Activated T-helper 2 cell treated with anti-CD3 and anti-CD28 coated beads, Interferon-gamma antibody, Interleukin-2, Interleukin-4, amounts not matched to agents 10 μg/mL and 5 μg/mL and 100 μg/mL, durations not matched to agents 14 hours and 24 hours and 36 hours (primary cell): ENCODE measurements at places on chromosomes 4 and X.

- DNase-seq = no peak
- no peak overlapping the region for H3K4me3 ChIP-seq
- no peak overlapping the region for H3K27ac ChIP-seq
- no peaks in the 10 kb centered on the region for H3K36me3 ChIP-seq
- H3K4me1 ChIP-seq = no peaks in the 10 kb centered on the region
Observed at GRCh38 chr4:38209654-38210053, 249.5 kb downstream of the PTTG2 start.

- peaks cover 26% of the 10 kb centered on the region for H3K27me3 ChIP-seq
- H3K4me3 ChIP-seq = no peak overlapping the region
- no peak for DNase-seq
Observed at GRCh38 chr4:150004481-150004880, 73.8 kb upstream of the DCLK2 start.

GRCh38 chr4:88751258-88752075, 53.8 kb upstream of the NAP1L5 start:
- H3K4me1 ChIP-seq = no peaks in the 10 kb centered on the region
- H3K4me3 ChIP-seq = no peak overlapping the region
- no peaks in the 10 kb centered on the region for H3K27me3 ChIP-seq
- peaks cover 14% of the 10 kb centered on the region for H3K36me3 ChIP-seq

GRCh38 chr4:168646001-168646768, 149.3 kb downstream of the PALLD start:
- peaks cover 11% of the 10 kb centered on the region for H3K27me3 ChIP-seq
- H3K36me3 ChIP-seq = no peaks in the 10 kb centered on the region
- no peak overlapping the region for H3K27ac ChIP-seq

DNA sequence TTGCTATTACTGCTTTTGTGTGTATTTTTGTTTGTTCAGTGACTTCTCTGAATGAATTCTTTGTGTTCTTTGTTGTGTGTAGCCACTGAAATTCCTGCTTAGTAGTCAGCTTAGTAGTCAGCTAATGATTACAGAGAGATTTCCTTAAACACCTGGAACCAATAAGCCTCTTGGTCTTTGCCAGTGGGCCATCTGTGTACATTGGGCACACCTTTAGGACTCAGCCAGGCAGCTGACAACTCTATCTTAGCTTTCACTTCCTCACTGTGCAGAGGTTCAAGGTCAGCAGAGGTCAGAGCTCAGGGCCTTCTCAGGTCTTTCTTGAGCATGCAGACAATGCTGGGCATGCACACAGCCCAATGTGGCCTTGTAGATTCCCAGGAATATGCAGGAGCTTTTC, 59.3 kb downstream of the RWDD4 start:
- DNase-seq = no peak
- no peaks in the 10 kb centered on the region for H3K36me3 ChIP-seq
- no peak overlapping the region for H3K27ac ChIP-seq
- H3K4me1 ChIP-seq = peaks cover 2% of the 10 kb centered on the region
- peaks cover 19% of the 10 kb centered on the region for H3K27me3 ChIP-seq
- no peak overlapping the region for H3K4me3 ChIP-seq

DNA sequence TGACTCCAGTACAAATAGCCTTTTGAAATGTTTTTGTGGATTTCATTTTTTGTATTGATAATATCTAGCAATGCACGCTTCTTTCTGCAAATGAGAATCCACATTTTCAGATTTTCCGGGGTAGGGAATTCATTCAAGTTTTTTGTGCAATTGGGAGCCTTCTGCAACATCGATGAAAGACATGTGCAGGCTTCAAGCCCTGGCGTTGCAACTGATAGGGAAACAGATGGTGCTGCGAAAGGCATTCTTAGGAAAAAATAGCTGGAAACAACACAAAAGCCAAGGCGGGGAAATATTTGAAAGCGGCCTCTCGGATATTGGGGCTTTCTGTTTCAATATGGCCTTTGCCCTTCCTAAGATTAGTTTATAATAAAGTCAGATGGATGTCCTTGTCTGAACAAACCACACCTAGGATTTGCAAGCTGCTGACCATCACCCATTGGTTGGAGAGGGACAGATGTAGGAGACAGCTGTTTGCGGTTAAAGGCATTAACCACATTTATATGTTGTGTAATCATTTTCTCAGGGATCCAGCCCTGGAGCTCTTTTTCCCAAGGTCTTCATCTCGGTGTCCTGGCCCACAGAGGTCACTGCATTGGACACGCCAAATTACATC, 136.5 kb downstream of the PRKX start:
- H3K4me1 ChIP-seq = no peaks in the 10 kb centered on the region
- no peaks in the 10 kb centered on the region for H3K36me3 ChIP-seq
- H3K4me3 ChIP-seq = no peak overlapping the region

- H3K27ac ChIP-seq = no peak overlapping the region
- DNase-seq = no peak
- H3K4me3 ChIP-seq = no peak overlapping the region
- no peaks in the 10 kb centered on the region for H3K36me3 ChIP-seq
- no peaks in the 10 kb centered on the region for H3K4me1 ChIP-seq
Observed at GRCh38 chr4:182133033-182133432, 110.2 kb upstream of the TENM3 start.

GRCh38 chr4:113106108-113106507, 56.7 kb downstream of the ANK2 start:
- no peak overlapping the region for H3K27ac ChIP-seq
- H3K4me1 ChIP-seq = no peaks in the 10 kb centered on the region
- H3K4me3 ChIP-seq = no peak overlapping the region
- no peak for DNase-seq
- no peaks in the 10 kb centered on the region for H3K36me3 ChIP-seq

DNA sequence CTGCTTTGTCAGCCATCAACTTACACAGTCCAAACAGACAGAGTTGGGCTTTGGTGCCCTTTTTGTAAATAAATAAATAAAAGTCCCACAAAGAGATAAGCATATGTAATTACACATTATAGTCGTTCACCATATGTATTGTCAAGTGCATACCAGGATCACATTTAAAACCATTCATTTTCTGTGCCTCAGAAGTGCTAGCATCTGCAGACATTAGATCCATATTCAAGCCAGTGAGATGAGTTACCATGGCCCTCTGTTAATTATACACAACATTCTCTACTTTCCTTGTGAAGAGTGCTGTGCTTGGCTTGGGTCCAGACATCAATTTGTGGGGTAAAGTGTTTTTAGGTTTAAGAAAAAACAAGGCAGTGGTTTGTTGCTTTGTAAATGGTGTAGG, 76.8 kb downstream of the ENOX2 start:
- DNase-seq = no peak
- no peaks in the 10 kb centered on the region for H3K27me3 ChIP-seq
- no peaks in the 10 kb centered on the region for H3K4me1 ChIP-seq
- no peaks in the 10 kb centered on the region for H3K36me3 ChIP-seq
- no peak overlapping the region for H3K4me3 ChIP-seq

DNA sequence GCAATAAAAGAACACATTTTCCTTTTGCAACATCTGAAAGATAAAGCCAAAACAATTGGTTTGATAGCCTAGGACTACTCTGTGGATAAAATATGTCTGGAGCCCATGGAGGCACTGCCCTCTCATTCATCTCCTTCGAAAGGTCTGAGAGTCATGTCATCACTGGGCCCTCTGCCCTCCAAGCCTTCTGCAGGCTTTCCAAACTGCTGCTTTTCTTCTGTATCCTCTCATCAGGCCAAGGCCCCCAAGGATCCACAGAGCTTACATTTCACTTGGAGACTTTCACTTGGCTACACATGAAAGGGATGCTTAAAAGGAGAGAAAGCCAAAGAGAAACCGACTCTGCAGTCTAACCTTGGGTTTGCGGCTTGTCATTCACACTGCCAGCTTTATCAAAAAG, 109.9 kb downstream of the SH3RF1 start:
- DNase-seq = no peak
- H3K27me3 ChIP-seq = peaks cover 4% of the 10 kb centered on the region
- no peaks in the 10 kb centered on the region for H3K4me1 ChIP-seq
- no peaks in the 10 kb centered on the region for H3K36me3 ChIP-seq
- H3K27ac ChIP-seq = no peak overlapping the region

DNA sequence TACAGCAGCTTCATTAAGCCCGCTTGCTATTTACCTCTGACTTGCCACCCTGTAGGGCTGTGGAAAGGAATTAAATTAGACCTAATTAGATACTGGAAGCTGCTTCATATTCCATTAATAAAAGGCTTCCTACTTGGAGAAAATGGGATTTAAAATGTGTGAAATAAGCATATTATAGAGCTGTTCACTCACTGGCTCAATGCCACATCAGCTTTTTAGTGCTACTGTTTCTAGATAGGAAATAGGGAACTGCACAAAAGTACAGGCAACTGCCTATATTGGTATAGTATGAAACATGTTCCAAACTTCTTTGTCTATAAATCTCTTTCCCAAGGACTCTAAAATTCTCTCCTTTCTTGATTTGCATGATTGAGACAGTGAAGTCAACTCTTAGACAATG, 407.9 kb upstream of the AADAT start:
- H3K27me3 ChIP-seq = no peaks in the 10 kb centered on the region
- no peak for DNase-seq
- H3K27ac ChIP-seq = no peak overlapping the region
- H3K36me3 ChIP-seq = no peaks in the 10 kb centered on the region
- H3K4me3 ChIP-seq = peak overlapping the region; percentile 68

DNA sequence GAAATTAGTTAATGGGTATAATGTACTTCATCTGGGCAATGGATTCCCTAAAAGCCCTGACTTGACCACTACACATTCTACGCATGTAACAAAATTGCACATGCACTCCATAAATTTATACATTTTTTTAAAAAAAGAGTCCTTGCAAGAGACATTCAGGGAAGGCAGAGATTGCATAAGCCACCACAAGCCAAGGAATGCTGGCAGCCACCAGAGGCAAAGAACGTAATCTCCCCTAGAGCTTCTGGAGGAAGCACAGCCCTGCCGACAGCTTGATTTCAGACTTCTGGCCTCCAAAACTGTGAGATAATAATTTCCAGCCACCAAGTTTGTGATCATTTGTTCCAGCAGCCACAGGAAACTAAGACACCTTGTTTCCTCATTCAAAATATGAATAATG, 185.6 kb upstream of the GALNT7 start:
- DNase-seq = no peak
- H3K36me3 ChIP-seq = no peaks in the 10 kb centered on the region
- H3K4me1 ChIP-seq = no peaks in the 10 kb centered on the region
- H3K4me3 ChIP-seq = no peak overlapping the region
- no peak overlapping the region for H3K27ac ChIP-seq
- no peaks in the 10 kb centered on the region for H3K27me3 ChIP-seq

- no peaks in the 10 kb centered on the region for H3K4me1 ChIP-seq
- no peaks in the 10 kb centered on the region for H3K36me3 ChIP-seq
- H3K27ac ChIP-seq = no peak overlapping the region
Observed at GRCh38 chrX:133812402-133812801, 173.0 kb downstream of the GPC3 start.

- no peak for DNase-seq
- H3K27me3 ChIP-seq = no peaks in the 10 kb centered on the region
- no peaks in the 10 kb centered on the region for H3K36me3 ChIP-seq
- H3K4me1 ChIP-seq = no peaks in the 10 kb centered on the region
- no peak overlapping the region for H3K4me3 ChIP-seq
- H3K27ac ChIP-seq = no peak overlapping the region
Observed at GRCh38 chr4:153971899-153972298, 183.0 kb upstream of the SFRP2 start.

DNA sequence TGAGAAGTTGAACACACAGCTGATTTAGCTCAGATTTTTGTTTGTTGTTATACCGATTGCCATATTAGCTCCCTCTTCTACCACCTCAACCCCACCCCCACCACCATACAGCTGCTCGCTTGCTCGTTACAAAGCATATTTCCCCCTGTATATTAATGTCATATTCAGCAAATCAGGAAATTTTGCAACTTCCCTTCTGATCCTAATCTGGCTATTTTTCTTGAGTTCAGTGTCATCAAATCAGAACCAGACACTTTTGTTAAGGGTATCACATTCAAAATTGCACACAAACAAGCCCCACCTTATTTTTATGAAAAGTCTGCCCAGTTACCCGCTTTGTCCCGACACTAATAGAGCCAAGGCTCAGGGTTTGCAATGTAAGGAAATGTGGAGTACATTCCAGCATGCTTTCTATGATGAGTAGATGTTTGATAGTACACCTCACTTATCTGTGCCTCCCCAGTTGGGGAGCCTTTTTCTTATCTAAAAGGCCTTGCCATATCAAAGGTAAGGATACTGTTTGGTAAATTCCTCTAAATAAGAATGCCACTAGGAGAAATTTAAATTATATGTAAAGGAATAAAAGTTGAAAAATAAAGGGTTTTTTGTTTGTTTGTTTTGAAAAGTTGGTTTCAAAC, 212.2 kb downstream of the CBR4 start:
- H3K27ac ChIP-seq = no peak overlapping the region
- H3K36me3 ChIP-seq = no peaks in the 10 kb centered on the region
- DNase-seq = no peak
- H3K4me3 ChIP-seq = no peak overlapping the region
- peaks cover 18% of the 10 kb centered on the region for H3K27me3 ChIP-seq
